Activated T-helper 9 cell treated with anti-CD3 and anti-CD28 coated beads, Interleukin-2, amount 50 U/mL, for 16 hours (primary cell): ENCODE measurements at places on chromosomes 2 and 18.

GRCh38 chr2:129623783-129624182 is 355.7 kb upstream of the RAB6C start:
- DNase-seq, result no peak

- no peak for DNase-seq
Measured at GRCh38 chr18:5673616-5674015, 129.8 kb upstream of the EPB41L3 start.

GRCh38 chr2:81940266-81940955 is 1635.9 kb upstream of the LRRTM1 start:
- no peak for DNase-seq

GRCh38 chr2:241040081-241040803 is 41.8 kb downstream of the SNED1 start:
- DNase-seq, result no peak

GRCh38 chr2:102251849-102252203 is 59.5 kb upstream of the IL1RL1 start:
- DNase-seq, result no peak

DNA sequence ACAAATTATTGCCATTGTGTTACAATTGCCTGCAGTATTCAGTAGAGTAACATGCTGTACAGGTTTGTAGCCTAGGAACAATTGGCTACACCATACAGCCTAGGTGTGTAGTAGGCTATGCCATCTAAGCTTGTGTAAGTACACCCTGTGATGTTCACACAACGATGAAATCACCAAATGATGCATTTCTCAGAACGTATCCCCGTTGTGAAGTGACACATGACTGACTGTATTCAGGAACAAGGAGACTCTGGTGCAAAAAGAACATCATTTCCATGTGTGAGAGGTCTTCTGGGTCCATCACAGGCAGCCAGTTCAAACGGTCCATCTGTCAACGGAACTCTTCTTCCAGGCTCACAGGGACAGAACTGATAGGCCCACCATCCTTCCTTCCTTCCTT is 263.7 kb downstream of the ANAPC1 start:
- no peak for DNase-seq

- DNase-seq, result no peak
Measured at GRCh38 chr18:4653418-4653817, 198.3 kb upstream of the DLGAP1 start.

- DNase-seq, result no peak
Measured at GRCh38 chr2:72994991-72995380, 76.5 kb downstream of the SFXN5 start.

DNA sequence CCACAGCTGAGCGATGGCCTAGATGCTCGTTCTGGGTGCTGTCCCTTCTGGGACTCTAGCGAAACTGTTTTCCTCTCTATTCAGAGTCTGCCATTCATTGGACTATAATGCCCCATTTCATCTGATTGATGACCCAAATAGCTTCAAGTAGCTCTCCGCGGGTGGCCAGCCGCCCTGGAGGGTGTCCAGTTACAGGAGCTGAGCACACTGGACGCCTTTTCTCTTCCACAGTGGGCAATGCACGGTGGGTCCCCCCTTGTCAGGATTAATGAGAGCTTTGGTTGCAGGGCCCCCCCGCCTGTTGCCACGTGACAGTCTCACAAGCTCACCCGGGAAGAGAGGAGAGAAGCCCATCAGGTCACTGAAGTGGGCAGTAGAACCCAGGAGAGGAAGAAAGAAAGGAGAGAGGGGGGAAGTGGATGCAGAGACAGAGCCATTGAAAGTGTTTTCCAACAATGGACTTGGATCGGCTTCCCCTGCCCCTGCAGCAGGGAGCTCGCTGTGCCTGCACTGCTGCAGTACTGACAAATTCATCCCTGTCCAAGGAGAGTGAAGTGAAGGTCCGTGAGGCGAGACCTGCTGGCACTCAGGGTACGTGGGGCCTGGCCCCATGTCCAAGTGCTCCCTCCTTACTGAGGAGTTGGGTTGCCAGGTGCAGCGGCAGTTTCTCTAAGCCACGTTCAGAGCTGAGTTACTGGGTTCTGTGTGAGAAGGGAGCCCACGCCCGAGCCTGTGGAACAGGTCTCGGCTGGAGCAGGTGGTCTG is 44.8 kb downstream of the DIPK1C start:
- no peak for DNase-seq

- peak; percentile 28 for DNase-seq
Measured at GRCh38 chr18:74493689-74494088, 2.5 kb upstream of the CNDP2 start.

DNA sequence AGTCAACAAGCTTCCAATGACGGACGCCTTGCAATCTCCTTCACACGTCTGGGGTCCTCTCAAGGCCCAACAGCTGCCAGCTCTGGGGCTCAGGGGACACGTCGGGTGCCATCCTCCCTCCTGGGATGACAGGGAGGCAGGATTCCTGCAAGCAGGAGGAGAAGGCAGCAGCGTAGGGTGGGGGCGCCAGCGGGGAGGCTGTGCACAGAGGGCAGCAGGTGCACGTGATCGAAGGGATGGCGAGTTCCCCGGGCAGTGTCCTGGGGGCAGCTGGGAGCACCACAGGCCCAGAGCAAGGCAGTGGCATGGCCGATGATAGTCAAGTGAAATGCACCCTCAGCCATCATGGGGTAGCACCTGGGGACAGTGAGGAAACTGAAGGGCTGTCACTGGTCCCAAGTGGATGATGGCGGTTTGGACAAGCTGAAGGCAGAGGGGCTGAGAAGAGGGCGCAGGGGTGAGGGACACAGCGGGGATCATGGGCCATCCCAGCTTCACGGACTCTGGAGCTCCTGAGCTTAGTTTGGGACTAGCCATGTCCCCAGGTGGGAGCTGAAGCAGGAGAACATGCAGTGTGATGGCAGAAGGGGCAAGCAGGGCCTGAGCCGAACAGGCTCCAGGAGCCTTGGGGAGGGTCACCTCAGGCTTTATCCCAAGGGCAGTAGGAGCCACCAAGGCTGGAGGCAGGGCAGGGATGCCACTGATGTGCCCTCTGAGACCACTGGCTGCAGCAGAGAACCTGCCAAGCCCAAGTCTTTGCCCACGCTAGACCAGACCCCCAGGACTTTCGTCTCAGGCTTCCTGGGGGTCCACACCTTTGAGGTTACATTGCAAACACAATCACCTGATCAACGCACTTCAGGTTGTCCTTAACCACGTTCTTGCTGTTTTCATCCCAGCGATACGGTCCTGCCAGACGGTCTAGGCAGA is 16.3 kb upstream of the SNED1 start:
- DNase-seq, result no peak
